ENCODE measurements at places on chromosomes 5 and 9. TPM values are rescaled to one million over a fixed set of nuclear protein-coding genes. Genes with fewer than 3 reads are reported as not detected.

The CATSPER3 gene
- 0.91 TPM for total RNA-seq

The GMCL2 gene
- total RNA-seq, result not detected

GRCh38 chr9:124411514-124412227, 3.6 kb downstream of the PSMB7 start:
- peaks cover 66% of the 10 kb centered on the region for H3K36me3 ChIP-seq
- DNase-seq, result peak; percentile 51
- no peaks in the 10 kb centered on the region for H3K27me3 ChIP-seq

- peak overlapping the region; percentile 82 for H3K27ac ChIP-seq
- no peaks in the 10 kb centered on the region for H3K27me3 ChIP-seq
- no peak for DNase-seq
- no peak overlapping the region for H3K4me3 ChIP-seq
These were observed 315.8 kb upstream of the GRAMD2B start for GRCh38 chr5:126107381-126107780.

- H3K27me3 ChIP-seq, result no peaks in the 10 kb centered on the region
- no peak overlapping the region for H3K4me3 ChIP-seq
- H3K4me1 ChIP-seq, result no peaks in the 10 kb centered on the region
These were observed 49.5 kb downstream of the RCL1 start for GRCh38 chr9:4842213-4842612.
